ENCODE measurements at places on chromosomes 1 and 21. TPM values are rescaled to one million over a fixed set of nuclear protein-coding genes. Genes with fewer than 3 reads are reported as not detected.

- DNase-seq, result no peak
These were observed 289.2 kb downstream of the GRIK1 start for GRCh38 chr21:29650523-29651022.

- DNase-seq, result no peak
These were observed 574.6 kb downstream of the LMO4 start for GRCh38 chr1:87903242-87903641.

- DNase-seq, result no peak
These were observed 20.6 kb upstream of the ATF3 start for GRCh38 chr1:212587888-212588510.

DNA sequence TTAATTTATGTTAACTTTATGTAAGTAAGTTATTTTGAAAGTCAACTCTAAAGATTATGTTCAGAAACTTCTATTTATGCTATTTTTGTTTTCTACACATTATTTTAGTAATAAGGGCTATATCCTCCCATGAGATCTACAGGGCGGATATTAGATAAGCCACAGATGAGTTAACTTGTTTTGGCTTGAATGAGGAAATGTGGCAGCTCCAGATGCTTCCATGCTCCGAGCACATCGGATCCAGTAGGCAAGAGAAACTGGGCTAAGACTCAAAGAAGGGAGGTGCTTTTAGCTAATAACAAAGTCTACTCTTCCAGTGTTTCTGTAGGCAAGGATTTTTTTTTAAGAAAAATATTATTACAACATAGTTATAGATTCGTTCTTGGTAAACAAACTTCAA lies 20.0 kb upstream of the LAMC1 start:
- DNase-seq, result no peak

GRCh38 chr21:37060296-37060695 lies 12.6 kb downstream of the PIGP start:
- DNase-seq, result peak; percentile 58

DNA sequence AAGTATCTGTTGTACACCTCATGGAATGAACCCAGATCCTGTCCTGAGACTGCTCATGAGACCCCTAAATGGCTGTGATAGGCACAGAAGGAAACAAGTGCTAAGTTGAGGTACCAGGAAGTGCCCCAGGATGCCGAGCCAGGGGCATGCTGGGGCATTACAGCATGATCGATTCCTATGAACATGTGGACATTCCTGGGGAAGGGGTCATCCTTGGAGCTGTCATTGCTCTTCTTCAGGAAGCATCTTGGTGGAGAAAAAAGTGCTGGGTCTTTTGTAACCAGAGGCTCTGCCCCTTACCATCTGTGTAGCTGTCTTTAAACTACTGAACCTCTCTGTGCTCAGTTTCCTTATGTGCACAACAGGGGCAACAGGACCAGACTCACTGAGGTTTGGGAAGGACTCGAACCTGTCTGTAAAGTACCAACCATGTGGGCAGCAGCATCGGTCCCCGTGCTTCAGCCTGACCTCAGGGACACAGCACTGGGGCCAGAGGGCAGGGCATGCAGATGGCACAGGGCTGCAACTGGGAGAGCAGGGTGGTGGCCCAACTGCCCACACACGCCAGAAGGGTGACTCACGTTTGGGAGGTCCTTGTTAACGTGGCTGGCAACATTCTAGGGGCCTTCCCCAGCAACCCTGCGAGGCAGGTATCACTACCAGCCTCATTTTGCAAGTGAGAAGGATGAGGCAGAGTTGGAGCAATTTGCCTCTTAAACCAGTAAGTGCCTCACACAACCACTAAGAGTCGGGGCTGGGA lies 142.3 kb upstream of the EDN2 start:
- DNase-seq, result no peak

DNA sequence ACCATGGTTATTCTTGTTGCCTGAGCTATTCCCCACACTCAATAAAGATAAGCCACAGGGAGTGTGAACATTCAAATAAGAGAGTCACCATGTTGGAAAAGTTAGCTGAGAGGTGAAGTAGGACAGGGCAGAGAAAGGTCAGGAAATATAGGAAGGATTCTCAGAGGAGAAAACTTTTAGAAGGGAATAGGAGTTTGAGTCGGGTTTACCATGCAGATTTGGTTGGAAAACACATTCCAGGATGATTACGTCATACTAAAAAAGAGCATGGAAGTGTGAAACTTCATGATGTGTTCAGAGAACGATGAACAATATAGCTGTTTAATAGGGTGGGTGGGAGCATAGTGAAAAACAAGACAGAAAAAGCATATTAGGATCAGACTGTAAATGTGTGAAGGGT lies 1125.3 kb upstream of the ADGRL2 start:
- DNase-seq, result no peak

KLHDC9 gene
- total RNA-seq, result not detected

GRCh38 chr1:9473032-9473807 lies 66.0 kb upstream of the SLC25A33 start:
- DNase-seq, result peak; percentile 41

GRCh38 chr1:96723377-96723776 lies 1.8 kb downstream of the PTBP2 start:
- DNase-seq, result no peak

DNA sequence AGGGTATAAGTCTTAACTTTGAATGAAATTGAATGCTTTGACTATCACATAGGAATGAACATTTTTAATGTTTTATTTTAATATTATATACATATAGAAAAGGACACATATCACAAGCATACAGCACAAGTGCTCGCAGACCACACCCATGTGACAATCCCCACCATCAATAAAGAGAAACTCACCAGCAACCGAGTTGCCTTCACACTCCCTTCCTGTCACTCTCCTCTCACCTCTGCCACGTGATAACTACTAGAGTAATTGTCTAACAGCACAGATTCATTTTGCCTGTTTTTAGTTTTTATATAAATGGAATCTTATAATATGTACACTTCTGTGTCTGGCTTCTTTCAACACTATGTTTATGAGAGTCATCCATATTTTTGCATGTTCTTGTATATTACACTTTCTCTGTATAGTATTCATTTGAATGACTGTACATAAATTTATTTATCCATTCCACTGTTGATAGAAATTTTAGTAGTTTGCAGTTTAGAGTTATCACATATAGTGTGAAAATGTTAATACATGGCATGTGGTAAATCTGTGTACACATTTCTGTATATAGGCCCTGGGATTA lies 304.9 kb upstream of the DUSP10 start:
- no peak for DNase-seq

DNA sequence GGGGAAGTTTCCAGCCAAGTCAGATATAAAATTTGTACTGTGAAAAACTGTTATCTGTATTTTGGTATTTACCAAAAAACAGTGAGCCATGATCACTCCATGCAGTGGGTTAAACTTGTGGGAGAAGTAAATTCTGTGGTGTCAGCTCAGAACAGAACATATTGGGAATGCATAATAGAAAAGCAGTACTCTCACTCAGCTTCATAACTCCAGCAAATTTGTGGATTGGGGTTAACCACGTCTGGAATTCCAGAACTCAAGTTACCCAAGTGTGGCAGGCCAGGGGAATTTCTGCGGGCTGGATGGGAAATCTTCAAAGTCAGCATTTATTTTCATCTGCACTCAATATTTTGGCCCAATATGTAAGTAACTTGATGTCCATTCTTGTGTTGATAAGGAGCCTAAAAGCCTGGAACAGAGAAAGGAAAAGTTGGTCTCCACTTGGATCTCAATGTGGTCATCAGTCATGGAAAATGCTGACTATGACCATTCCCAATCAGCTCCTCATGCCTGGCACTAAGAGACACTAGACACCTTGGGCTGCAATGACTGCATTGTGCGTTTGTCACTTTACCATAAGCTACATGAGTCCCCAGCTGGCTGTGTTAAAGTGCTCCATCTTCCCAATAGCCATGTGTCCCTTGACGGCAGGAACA lies 39.1 kb upstream of the ENAH start:
- no peak for DNase-seq

CLCNKA gene
- not detected for total RNA-seq

PCP4 gene
- total RNA-seq, result 0.43 TPM

- no peak for DNase-seq
These were observed 119.8 kb upstream of the IRF2BP2 start for GRCh38 chr1:234729561-234730474.

GRCh38 chr1:182035097-182035770 lies 26.3 kb downstream of the ZNF648 start:
- DNase-seq, result peak; percentile 61

TNFRSF4 gene
- not detected for total RNA-seq

- no peak for DNase-seq
These were observed 14.0 kb downstream of the AGRN start for GRCh38 chr1:1033731-1034438.

- no peak for DNase-seq
These were observed 2.9 kb upstream of the CCN1 start for GRCh38 chr1:85577419-85578320.

DNA sequence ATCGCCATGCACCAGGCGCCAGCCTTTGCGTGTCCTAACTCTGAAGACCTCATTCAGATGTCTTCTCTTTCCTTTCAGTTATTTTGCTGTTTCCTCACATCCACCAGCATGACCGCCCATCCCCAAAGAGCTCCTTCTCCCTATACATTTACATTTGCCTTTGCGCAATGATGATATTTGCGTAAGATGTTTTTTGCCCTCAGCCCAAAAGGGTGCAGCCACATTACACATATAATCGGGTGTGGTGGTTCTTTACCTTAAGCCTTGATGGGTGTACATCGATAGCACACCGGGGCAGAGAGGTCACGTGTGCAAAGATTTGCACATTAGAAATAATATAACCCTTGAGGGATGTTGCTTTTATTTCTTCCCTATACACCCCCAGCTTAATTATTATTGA lies 192.8 kb downstream of the HUNK start:
- no peak for DNase-seq

DNA sequence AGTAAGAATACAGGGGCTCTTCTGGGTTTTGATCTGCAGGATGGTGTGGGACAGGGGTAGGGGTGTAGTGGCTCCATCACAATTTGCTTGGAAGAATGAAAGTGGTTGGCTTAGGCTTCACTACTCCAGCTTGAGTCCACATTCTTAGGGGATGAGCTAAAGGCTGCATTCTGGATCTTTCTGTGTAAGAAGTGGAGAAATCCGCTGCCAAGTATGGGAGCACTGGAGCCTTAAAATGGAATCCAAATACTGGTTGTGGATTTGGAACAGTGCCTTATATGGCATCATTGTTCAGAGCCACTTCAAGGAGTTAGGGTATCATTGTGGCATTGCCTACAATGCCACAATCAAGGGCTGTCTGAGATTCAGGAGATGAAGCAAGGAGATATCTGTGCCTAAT lies 187.1 kb downstream of the LMO4 start:
- DNase-seq, result no peak

DNA sequence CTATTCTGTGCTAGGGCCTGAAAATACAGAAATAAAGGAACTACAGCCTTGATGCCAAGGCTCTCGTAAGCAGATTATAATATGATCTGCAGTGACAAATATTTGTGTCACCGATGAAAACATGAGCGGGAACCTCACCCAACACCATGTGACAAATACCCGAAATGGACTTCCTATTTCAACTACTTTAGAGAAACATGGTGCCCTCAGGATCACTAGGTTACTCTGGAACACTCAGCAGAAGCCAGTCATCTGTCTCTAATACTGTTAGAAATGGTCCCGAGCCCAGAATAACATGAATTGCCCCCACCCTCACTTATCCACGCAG lies 463 bp upstream of the VAMP3 start:
- DNase-seq, result no peak

- DNase-seq, result peak; percentile 53
These were observed 75.0 kb upstream of the DUSP10 start for GRCh38 chr1:221816899-221817298.

DNA sequence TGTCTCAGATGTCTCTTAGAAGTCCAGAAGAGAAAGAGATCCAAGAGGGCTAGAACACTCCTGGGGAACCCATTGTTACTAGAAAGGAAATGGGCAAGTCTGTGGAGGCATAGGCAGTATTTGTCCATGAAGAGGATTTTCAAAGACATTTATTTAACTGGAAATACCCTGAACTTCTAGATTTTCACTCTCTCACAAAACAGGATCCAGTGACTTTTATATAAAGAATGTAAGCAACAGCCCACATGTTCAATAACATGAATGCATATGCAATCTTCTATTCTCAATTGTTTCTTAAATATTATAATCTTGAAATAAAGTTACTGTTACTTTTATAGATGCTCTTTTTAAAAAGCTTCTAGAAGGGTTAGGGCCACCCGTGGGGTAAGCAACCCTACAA lies 53.4 kb downstream of the TBX15 start:
- no peak for DNase-seq

SIK1 gene
- total RNA-seq, result 3.2 TPM

IVL gene
- not detected for total RNA-seq

- no peak for DNase-seq
These were observed 418.2 kb upstream of the ADGRL2 start for GRCh38 chr1:81382561-81382960.

DNA sequence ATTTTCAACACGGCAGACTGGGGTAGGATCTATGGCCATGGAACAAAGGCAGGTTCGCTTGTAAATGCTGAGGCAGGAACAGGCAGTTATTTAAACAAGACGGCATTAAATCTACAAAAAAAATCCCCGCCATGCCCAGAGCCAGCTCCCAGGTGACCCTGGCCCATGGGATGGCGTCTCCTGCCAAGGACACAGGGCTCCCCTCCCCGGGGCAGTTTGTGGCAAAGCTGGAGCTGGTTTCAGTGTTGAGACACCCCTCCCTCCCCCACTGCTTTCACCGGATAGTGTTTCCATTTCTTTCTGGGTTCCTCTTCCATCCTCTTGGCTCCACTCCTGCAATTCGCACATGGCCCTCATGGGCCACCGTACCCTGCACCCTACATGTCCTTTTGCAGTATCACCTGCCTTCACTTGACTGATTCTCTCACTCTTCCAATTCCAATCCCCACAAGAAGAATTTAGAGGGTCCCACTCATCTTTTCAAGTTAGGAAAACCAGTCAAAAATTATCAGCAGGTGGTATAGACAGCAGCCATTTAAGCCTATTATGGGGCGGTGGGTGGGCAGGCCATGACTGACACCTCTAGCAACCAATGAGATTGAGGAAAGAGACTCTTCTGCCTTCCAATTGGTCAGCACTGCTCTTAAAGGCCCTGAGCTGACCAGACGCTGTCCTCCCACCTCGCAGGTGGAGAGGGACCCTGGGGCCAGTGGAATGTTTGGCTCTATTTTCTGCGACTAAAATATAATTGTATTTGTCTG lies 52.0 kb downstream of the OLIG1 start:
- DNase-seq, result peak; percentile 58

DNA sequence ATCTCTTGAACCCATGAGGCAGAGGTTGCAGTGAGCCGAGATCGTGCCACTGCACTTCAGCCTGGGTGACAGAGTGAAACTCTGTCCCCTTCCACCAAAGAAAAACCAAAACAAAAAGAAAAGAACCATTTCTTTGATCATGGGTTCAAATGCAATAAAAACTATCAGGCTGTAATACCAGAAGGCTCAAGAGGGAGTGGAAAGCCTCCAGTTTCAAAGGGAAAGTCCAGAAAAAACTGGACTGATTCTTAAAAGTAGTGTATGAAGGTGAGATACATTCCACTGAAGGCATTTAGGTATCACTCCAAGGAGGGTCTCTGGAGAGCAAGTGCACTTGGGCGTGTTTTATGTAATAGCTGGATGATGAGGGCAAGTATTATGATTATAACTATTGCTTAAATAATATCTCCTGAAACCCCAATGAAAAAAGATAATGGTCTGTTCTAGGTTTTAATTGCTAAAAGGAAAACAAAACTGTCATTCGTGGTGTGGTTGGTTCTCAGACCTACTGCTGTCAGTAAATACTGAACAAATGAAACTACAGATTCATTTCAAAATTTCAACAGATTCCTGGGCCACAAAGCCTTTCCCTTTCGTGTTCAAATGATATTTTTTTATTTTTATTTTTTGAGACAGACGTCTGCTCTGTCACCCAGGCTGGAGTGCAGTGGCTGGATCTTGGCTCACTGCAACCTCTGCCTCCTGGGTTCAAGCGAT lies 6.0 kb upstream of the CAMTA1 start:
- no peak for DNase-seq

GRCh38 chr21:40074710-40075109 lies 207.5 kb downstream of the PCP4 start:
- DNase-seq, result no peak
